ENCODE measurements at places on chromosomes 7 and 10.

- DNase-seq: no peak
Measured at GRCh38 chr7:2040893-2041270, 191.9 kb downstream of the MAD1L1 start.

DNA sequence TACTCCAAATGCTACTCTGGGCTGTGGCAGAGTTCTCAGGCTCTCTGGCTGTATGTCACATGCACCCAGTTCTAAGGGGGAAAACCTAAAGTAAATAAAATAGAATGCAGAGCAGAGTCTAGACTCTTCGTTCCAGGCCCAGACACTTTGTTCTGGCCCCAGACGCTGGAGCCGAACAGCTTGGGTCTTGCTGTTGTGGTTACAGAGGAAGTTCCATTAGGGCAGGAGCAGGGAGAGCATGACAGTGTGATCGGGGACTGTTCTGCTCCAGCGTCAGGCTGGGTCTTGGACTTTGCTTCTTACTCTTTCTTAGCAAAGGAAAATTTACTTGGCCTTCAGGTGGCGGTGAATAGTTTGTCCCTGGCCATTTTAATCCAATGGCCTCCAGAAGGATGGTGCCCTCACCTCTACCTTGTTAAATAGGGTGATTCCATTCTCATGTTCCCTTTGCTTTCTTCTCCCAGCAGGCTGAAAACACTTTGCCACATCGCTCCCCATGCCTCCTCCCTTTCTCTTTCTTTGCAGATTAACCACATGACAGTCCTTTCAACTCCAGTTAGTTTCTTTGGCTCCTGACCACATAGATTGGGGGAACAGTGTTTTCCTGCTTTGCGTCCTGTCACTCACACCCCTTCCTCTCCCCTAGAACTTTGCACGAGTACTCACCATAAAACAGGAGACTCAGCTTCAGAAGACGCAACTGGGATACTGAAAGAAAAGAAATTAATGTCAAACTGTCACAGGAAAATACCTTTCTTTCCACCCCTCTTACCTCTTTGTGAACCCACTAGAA is 730.8 kb downstream of the SUGCT start:
- no peak for DNase-seq

- DNase-seq: no peak
Measured at GRCh38 chr10:79403441-79404230, 41.8 kb downstream of the ZCCHC24 start.

DNA sequence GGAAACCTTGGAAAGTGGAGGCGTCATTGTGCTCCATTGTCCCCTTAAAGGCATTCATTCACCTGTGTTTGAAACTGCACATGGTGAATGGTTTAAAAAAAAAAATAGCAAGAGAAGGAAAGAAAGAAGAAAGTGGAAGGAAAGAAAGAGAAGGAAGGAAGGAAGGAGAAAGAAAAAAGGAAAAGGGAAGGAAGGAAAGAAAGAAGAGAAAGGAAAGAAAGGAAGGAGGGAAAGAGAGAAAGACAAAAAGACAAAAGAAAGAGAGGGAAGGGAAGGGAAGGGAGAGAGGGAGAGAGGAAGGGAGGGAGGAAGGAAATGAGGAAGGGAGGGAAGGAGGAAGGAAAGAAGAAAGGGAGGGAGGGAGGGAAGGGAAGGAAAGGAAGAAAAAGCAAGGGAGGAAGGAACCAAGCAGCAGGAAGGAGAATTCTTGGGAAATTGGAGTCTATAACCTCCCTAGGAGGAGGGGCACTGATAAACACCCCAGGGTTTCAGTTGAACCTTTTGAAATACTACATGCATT is 66.9 kb downstream of the CALN1 start:
- DNase-seq: no peak

DNA sequence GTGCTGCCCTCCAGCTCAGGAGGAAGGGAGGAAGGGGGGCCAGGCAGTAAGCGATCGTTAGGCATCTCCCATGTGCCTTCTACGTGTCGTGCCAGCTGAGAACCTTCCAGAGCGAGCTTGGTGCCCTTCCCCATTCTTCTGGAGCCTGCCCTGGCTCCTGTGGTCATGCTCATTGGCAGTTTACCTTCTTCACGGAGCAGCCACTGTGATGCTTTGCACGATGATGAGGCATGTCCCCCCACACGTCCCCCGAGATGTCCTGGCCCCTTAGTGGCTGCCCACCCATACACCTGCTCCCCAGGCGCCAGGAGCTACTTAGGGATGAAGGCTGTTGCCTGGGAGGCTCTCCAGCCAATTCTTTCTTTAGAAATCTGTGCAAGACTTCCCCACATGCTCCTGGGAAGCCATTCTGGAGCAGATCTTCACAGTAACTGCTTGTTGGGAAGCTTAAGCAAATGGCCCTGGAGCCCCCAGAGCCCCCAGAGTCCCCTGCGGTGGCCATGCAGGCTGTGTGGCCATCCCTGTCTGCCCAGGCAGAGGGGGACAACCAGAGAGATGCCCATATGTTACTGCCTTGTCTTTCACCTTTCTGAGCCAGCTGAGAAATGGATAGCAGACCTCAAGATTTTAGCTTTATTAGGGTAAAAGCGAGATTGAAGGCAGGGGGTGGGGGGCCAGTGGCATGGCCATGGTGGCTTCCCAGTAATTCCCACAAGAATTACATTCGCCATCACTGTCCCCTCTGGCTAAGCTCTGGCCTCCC is 199.0 kb downstream of the EBF3 start:
- no peak for DNase-seq

GRCh38 chr10:95181726-95182125 is 12.3 kb upstream of the ACSM6 start:
- DNase-seq: no peak

- DNase-seq: no peak
Measured at GRCh38 chr7:100219271-100219737, 445 bp upstream of the PVRIG start.

Measured in stimulated activated CD4-positive, alpha-beta T cell treated with anti-CD3 and anti-CD28 coated beads, Interleukin-1b, Interleukin-23, amount 100 ng/mL, for 1 hour (primary cell).